ENCODE measurements at places on chromosomes 12 and 14.
A peak's percentile ranks its signal among the peaks of the same experiment; 100 is the strongest.

GRCh38 chr12:94198872-94199271, 50.5 kb downstream of the PLXNC1 start:
- no peak for DNase-seq

GRCh38 chr12:5022465-5023061, 21.1 kb upstream of the KCNA5 start:
- DNase-seq: peak; percentile 40

GRCh38 chr14:87617079-87617478, 375.9 kb downstream of the GALC start:
- DNase-seq: no peak

DNA sequence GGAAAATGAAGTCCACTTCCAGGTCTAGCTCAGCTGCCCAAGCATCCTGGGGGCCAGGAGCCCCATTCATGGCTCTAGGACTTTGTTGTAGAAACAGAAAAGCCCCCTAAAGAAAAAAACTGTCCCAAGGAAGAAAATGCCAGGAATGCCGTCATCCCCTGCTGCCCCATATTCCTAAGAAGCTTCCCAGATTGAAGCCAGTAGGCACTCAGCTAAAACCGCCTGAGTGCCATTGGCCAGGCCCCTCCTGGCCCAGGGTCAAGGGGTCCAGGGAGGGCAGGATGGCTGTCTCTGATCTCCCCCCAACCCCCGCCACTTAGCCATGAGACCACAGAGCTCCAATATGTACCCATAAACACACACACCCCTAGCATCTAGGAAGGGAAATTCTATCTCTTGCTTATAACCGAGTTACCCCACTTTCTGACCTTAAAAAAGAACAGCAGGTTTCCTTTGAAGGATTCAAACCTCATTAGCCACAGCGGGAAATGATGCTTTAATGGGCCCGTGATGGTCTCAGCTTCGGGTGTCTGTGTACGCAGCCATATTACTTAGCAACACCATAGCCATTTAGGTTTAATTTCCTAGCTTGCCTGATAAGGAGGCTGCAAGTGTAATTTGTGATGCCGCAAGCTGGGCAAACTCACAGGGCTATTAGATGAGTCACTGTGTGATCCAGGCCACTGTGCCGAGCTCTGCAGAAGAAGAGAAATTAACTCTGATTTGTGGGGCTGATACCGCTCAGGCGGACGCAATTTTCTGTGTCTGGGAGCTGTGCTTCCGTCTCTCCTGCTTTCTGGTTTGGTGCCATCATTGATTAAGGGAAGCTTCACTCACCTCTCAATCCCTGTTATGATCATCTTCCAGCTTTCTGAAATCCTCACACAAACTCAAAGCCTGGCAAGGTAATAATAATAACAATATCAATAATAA, 84.2 kb downstream of the GCH1 start:
- DNase-seq: peak; percentile 86

DNA sequence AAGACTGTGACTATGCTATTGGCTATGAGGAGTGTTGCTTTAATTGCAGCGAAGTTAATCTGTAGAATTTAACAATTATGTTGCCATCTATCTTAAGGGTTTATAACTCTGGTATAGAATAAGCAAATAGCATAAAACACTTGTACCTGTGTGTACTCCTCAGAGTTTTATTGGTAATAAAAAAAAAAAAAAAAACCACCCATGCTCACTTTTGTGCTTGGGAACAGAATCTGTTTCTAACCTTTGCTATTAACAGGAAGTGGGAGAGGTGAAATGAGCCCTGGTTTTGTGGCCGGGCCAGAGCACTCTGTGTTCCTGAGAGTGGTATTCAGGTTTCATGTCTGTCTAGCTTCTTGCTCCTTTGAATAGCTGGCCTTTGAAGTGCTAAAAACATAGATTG, 53.1 kb downstream of the PDE3A start:
- no peak for DNase-seq

- DNase-seq: no peak
Observed at GRCh38 chr12:131552492-131552863, 158.4 kb upstream of the SFSWAP start.

- DNase-seq: peak; percentile 80
Observed at GRCh38 chr14:54627540-54628363, 60.8 kb downstream of the SAMD4A start.

DNA sequence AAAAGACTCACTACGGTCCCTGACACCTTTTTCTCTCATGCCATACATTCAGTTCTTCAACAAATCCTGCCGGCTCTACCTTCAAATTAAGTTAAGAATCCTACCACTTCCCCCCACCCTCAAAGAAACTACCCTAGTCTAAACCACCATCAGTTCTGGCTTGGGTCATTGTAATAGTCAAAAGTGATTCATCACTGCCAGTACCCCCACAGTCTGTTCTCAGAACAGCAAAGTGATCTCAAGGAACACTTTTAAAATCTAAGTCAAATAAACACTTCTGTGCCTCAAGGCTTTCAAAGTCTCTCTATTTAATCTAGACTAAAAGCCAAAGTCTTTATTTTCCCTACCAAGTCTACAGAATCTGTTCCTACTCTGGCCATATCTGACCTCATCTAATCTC, 12.0 kb upstream of the FAM234B start:
- no peak for DNase-seq

GRCh38 chr12:4037747-4038312, 164.6 kb upstream of the PARP11 start:
- peak; percentile 42 for DNase-seq

GRCh38 chr12:123715195-123715594, 3.0 kb downstream of the ATP6V0A2 start:
- DNase-seq: no peak

DNA sequence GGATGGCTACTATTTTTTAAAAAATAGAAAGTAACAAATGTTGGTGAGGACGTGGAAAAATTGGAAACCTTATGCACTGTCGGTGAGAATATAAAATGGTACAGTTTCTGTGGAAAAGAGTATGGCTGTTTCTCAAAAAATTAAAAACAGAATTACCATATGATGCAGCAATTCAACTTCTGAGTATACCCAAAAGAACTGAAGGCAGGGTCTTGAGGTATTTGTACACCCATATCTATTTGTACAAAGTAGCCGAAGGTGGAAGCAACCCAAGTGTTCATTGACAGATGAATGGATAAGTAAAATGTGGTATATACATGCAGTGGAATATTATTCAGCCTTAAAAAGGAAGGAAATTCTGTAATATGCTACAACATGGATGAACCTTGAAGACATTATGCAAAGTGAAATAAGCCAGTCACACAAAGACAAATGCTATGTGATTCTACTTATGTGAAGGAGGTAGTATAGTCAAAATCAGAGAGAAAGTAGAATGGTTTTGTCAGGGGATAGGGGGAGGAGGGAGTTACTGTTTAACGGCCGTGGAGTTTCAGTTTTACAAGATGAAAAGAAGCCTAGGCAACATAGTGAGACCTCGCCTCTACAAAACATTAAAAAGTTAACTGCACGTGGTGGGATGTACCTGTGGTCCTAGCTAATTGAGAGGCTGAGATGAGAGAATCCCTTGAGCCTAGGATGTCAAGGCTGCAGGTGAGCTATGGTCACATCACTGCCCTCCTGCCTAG, 38.4 kb upstream of the CCT2 start:
- no peak for DNase-seq

- DNase-seq: no peak
Observed at GRCh38 chr12:48182631-48183030, 813 bp upstream of the CCDC184 start.

DNA sequence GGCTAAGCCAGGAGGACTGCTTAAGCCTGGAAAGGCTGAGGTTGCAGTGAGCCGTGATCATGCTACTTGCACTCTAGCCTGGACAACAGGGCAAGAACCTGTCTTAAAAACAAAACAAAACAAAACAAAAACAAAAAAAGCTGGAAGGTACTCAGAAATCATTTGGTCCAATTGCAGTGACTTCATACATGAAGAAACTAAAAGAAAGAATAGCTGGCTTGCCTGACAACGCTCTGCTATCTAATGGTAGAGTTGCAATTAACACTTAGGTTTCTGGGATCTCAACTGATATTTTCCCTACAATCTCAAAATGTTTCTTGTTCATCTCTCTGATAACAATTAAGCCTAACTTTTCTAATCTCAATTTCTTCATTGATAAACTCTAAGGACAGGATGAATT, 13.7 kb downstream of the EEA1 start:
- no peak for DNase-seq

- no peak for DNase-seq
Observed at GRCh38 chr12:123951467-123951866, 21.2 kb downstream of the CCDC92 start.

DNA sequence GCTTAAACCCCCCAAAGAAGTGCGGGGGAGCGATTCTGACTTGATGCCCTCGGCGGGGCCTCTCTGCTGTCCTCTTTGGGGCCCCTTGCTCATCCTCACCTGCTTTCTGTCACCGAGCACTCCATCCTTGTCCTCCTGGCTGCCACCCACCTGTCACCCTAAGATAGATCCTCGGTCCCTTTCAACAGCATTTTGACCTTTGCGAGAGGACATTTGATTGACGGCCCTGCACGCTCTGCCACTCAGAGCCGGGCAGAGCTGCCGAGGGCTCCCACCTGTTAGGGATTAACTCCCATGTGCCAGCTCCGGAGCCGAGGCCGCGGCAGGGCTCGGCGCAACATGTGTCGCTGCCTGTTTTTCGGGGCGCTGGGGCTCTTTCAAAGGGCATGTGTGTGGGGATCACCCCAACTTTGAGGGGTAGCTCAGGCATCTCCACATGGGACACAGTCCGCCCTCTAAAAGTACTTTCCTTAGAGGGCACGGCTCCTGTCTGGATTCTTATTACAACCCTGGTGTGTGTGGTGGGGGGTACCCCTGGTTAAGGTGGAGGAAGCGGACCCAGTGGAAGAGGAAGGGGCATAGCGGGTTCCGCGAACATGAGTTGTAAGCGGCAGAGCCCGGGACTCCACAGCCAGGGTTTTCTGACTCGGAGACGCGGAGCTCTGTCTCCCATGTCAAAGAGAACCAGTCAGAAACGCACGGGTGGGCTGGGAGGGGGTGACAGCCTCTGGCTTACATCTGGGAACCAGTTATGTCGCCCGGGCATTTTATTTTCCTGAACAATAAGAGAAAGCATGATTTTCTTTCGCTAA, 811 bp upstream of the MEG3 start:
- DNase-seq: no peak

- DNase-seq: peak; percentile 80
Observed at GRCh38 chr12:3150931-3151835, 74.0 kb downstream of the TSPAN9 start.

- DNase-seq: no peak
Observed at GRCh38 chr12:39393890-39394289, 49.0 kb downstream of the KIF21A start.

DNA sequence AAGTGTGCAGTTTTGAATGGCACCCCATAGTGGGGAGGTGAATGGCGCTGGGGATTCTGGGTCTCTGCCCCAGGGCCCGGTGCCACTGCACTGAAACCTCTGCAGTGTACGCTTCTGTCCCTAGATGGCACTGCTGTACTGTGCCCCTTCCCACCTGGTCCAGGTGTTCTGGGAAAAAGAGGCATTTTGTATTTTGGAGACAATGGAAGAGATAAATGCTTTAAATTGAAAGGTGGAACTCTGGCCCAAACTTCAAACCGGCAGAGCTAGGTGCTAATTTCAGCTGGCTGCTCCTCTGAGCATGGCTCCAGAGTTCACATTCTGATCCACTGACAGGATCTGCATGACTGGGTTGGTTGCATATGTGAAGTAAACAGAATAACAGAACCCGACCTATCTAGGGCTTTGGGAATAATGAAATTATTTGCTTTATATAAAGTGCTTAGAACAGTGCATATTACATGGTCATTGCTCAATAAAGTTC, 52.2 kb downstream of the KRT80 start:
- DNase-seq: no peak

GRCh38 chr14:89490466-89490865, 73.4 kb upstream of the FOXN3 start:
- no peak for DNase-seq

- no peak for DNase-seq
Observed at GRCh38 chr12:99985129-99985570, 414 bp upstream of the ANKS1B start.

- no peak for DNase-seq
Observed at GRCh38 chr14:68459480-68460136, 333.3 kb downstream of the ZFP36L1 start.

DNA sequence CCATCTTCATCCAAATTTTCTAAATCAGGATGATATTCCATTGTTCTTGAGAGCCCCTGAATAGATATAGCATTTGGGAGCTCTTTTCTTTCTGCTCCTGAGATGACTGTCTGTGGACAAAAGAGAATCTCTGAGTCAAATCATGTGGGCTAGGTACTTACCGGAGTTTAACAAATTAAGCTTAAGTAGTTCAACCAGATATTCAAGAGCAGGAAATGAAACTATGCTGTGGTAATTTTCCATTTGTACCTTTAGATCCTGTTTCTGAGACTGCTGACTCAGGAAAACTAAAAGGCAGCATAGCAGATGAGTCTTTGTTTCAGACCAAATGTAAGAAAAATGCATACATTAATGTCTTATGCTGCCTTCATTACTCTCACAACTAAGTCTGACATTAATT, at the start of gene CLEC7A:
TSS of gene CLEC7A (minus strand) at position 158 of the 400 bp plus-strand sequence. CDS start at position 41, 117 bp downstream.
- DNase-seq: no peak

DNA sequence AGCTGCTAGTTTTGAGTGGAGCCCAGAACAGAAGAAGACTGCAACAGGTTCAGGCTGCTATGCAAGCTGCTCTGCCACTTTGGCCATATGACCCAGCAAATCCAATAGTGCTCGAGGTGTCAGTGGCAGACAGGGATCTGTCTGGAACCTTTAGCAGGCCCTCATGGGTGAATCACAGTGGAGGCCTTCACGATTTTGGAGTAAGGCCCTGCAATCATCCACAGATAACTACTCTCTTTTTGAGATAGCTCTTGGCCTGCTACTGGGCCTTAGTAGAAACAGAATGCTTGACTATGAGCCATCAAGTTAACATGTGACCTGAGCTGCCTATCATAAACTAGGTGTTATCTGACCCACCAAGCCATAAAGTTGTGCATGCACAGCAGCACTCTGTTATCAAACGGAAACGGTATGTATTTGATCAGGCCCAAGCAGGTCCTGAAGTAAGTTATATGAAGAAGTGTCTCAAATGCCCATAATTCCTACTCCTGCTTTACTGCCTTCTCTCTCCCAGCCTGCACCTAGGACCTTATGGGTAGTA, 116.9 kb upstream of the CCDC196 start:
- no peak for DNase-seq

GRCh38 chr14:23933742-23934128, 19.8 kb upstream of the DHRS4 start:
- DNase-seq: no peak
